ENCODE measurements at places on chromosomes 1 and 21.

GRCh38 chr1:44015206-44015605 lies 16.1 kb downstream of the SLC6A9 start:
- DNase-seq: no peak

GRCh38 chr1:92228401-92228800 lies 10.7 kb downstream of the C1orf146 start:
- no peak for DNase-seq

- DNase-seq: no peak
Measured at GRCh38 chr1:109272021-109272799, 10.7 kb downstream of the PSRC1 start.

DNA sequence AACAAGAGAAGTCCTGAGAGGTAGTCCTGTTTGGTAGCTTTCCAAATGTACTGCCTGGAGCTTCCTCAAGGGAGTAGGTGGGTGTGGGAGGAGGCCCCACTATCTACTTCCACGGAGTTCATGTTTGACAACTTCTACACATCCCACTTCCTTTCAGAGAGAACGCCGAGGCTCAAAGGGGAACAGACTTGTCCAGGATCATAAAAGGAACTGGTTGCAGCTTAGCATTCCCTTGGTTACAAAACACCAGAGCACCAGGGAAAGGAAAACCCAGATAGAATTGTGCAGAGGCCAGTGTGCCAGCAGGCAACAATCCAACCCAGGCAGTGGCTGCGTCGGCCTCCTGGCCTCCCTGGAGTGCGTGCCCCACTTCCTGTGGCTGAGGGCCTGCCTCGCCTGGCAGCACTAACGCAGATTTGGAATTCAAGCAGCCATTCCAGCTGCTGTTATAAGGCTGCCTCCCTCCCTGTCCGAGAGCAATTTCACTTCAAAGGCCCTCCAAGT lies 4.2 kb upstream of the RAP1GAP start:
- DNase-seq: no peak

- no peak for DNase-seq
Measured at GRCh38 chr1:98019747-98020146, 98.9 kb upstream of the DPYD start.

DNA sequence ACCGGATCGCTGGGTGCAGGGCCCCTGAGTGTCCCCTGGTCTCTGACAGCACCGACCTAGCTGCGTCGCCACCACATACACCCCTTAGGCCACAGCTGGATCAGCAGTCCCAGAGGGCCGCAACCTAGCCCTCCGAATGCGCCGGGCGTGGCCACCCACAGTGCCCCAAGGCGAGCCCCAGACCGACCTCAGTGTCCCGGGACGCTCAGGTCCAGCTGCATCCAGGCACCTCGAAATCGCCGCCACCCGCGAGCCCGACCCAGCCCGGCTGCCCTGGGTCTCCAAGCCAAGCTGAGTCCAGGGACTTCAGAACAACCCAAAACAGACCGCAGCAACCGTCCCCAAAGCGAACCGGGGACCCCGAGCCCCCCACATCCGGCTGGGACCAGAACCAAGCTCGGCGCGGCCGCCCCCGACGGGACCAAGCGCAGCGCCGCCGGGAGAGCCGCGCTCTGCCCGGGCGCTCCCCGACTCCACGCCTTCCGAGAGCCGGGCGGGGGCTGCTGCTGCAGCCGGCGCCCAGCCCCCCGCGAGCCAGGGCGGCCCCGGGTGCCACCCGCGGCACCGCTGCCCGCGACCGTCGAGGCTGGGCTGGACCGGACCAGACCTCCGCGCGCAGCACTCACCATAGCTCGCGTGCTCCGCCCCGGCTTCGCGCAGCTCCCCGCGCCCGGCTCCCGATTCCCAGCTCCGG lies 54.6 kb upstream of the ECE1 start:
- DNase-seq: no peak

GRCh38 chr1:47515164-47515789 lies 77.4 kb downstream of the FOXD2 start:
- DNase-seq: no peak
